ENCODE measurements at places on chromosomes 7 and 10. TPM values are rescaled to one million over a fixed set of nuclear protein-coding genes. Genes with fewer than 3 reads are reported as not detected.

The KCNMA1 gene
- 87.6 TPM for total RNA-seq

The MBL2 gene
- not detected for total RNA-seq

The CALML5 gene
- not detected for total RNA-seq

The HOXA1 gene
- 2.7 TPM for total RNA-seq

The EPHB4 gene
- total RNA-seq = 60.7 TPM

The LRIT1 gene
- not detected for total RNA-seq

The ASB4 gene
- total RNA-seq = not detected

The GRID2IP gene
- total RNA-seq = 0.15 TPM

The CH25H gene
- not detected for total RNA-seq

The SH2B2 gene
- total RNA-seq = 2.3 TPM

GRCh38 chr7:33336820-33337219, 207.5 kb downstream of the BBS9 start:
- H3K4me1 ChIP-seq = no peaks in the 10 kb centered on the region
- H3K27ac ChIP-seq = no peak overlapping the region
- no peak overlapping the region for H3K4me3 ChIP-seq
- H3K27me3 ChIP-seq = no peaks in the 10 kb centered on the region

DNA sequence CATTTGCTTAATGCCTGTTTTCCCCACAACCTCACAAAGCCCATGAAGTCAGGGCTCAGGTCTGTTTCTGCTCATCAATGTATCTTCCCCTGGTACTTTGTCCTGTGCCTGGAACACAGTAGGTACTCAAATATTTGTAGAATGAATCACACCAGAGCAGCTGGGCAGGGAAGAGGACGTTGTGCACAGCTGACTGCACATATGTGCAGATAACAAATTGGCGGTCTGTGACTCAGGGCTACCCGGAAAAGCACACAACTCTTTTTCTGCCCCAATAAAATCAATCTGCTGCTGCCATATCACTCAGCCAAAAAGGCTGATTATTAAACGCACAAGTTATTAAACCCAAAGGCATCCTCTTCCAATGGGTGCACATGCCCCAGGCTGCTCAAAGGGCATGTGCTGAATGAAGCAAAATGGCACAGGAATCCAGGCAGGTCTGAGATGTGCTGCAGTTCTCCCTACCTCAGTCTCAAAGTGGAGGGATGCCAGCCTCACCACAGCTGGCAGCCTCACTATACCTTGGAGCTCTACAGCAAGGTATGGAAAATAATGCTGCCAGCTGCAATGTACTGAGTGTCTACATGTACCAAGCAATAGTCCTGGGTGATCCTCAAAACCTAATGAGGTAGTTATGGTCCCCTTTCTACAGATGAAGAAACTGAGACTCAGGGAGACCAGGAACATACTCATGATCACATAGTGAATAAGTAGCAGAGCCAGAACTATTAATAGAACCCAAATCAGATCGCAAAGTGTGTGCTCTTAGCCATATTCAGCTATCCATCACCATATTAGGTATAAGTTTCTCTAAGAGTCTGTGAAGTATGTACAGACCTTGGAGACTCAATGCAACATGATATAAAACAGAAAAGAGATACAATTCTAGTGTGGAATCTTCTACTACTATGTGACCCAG, 43.4 kb downstream of the SORBS1 start:
- no peak overlapping the region for H3K4me3 ChIP-seq
- peaks cover 26% of the 10 kb centered on the region for H3K4me1 ChIP-seq
- H3K27ac ChIP-seq = no peak overlapping the region

GRCh38 chr10:122149561-122150505, 121.3 kb upstream of the BTBD16 start:
- H3K4me3 ChIP-seq = no peak overlapping the region
- no peaks in the 10 kb centered on the region for H3K27me3 ChIP-seq
- DNase-seq = no peak
- H3K27ac ChIP-seq = peak overlapping the region; percentile 80
- H3K36me3 ChIP-seq = peaks cover 23% of the 10 kb centered on the region

DNA sequence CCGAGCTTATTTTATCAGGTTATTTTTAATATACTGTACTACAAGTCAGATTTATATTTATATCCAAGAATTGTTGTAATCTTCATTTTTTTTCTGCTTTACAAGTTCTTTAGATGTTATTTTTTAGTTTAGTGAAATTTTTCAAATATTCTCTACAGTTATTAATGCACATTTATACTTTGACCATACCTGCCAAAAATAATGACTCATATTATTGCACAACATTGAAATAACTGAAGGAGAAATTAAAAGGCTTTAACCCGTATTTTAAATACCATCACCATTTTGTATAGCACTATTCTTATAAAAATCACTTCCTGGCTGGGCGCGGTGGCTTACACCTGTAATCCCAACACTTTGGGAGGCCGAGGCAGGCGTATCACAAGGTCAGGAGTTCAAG, 278.5 kb downstream of the BICC1 start:
- H3K4me3 ChIP-seq = no peak overlapping the region
- H3K27ac ChIP-seq = peak overlapping the region; percentile 79
- H3K36me3 ChIP-seq = peaks cover 11% of the 10 kb centered on the region
- DNase-seq = no peak
- H3K4me1 ChIP-seq = peaks cover 13% of the 10 kb centered on the region

GRCh38 chr7:116647861-116648260, 24.1 kb upstream of the MET start:
- H3K4me1 ChIP-seq = no peaks in the 10 kb centered on the region
- no peak overlapping the region for H3K27ac ChIP-seq

DNA sequence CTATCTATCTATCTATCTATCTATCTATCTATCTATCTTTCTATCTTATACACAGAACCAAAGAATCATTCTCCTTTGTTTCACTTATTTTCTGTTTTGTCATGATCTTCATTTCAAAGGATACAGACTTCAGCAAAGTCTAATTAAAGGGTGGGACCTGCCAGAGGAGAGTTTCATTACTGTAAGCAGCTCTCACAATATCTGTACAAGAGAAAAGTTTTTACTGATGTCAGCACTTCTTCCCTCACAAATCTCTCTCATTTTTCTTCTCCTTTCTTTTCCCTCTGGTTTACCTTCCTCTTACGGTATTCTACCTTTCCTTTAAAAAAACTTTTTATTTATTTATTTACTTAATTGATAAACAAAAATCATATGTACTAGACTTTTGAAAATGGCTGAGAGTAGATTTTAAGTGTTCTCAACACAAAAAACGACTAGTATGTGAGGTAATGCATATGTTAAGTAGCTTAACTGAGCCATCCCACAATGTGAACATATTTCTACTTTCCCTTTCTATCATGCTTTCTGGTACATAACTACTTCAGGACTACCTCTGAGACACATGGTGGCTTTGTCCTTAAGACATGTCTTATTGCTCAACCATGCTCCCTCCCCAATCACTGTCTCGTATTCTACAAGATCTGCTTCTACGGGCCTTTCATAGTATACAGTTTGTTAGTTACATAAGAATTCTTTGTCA, 699.3 kb downstream of the PHTF2 start:
- no peak overlapping the region for H3K4me3 ChIP-seq
- peaks cover 2% of the 10 kb centered on the region for H3K36me3 ChIP-seq
- no peak for DNase-seq
- no peaks in the 10 kb centered on the region for H3K27me3 ChIP-seq
- no peak overlapping the region for H3K27ac ChIP-seq

DNA sequence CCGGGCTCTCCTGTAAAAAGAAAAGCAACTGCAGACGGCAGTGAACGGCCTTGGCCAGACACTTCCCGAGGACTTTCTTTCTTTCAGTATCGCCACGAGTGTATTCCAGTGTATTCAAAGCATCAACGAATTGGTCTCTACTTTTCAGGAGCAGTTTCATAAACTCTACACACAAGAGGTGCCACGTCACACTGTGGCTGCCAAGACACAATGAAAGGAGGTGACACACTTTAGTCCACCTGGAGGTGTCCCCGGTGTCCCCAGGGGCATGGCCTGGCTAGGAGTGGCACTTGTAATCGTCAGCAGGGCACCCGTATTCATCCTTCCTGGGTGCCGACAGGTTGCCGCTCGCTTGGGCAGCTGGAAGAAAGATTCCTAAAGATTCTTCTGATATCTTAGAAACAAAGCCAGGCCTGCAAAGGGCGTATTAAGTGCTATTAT, 5.0 kb downstream of the TNS3 start:
- H3K27ac ChIP-seq = peak overlapping the region; percentile 99
- peak overlapping the region; percentile 50 for H3K4me3 ChIP-seq
- H3K36me3 ChIP-seq = peaks cover 23% of the 10 kb centered on the region
- no peak for DNase-seq
- H3K4me1 ChIP-seq = peaks cover 88% of the 10 kb centered on the region
- H3K27me3 ChIP-seq = no peaks in the 10 kb centered on the region

GRCh38 chr10:51783941-51784340, 84.5 kb upstream of the CSTF2T start:
- H3K27ac ChIP-seq = no peak overlapping the region
- DNase-seq = no peak
- H3K36me3 ChIP-seq = no peaks in the 10 kb centered on the region
- H3K4me3 ChIP-seq = no peak overlapping the region
- peaks cover 9% of the 10 kb centered on the region for H3K4me1 ChIP-seq

GRCh38 chr7:125090596-125090995, 161.0 kb upstream of the POT1 start:
- no peaks in the 10 kb centered on the region for H3K36me3 ChIP-seq
- no peak overlapping the region for H3K27ac ChIP-seq
- H3K4me1 ChIP-seq = no peaks in the 10 kb centered on the region
- no peak overlapping the region for H3K4me3 ChIP-seq
- DNase-seq = no peak
- H3K27me3 ChIP-seq = peaks cover 9% of the 10 kb centered on the region

DNA sequence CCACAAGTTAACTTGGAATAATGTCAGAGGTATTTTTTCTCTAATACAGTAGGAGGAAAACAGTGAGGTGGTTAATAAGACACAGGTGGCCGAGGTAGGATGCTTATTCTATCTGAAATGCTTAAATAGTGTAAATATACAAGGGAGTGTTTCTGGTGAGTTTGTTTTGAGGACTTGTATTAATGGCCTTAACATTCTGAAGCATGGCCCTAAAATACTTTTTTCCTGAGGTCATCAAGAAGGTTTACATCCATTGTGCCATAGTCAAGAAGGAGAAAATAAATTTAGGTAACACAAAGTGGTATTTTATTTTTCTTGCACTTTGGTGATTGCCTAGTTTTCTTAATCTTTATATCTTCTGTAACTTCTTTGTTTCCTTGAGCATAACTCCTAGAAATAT, 18.8 kb downstream of the GNAI1 start:
- H3K4me3 ChIP-seq = no peak overlapping the region
- no peak overlapping the region for H3K27ac ChIP-seq
- DNase-seq = no peak
- no peaks in the 10 kb centered on the region for H3K27me3 ChIP-seq
- H3K4me1 ChIP-seq = peaks cover 35% of the 10 kb centered on the region

GRCh38 chr10:69633673-69634635, 3.9 kb downstream of the FAM241B start:
- H3K4me1 ChIP-seq = peaks cover 20% of the 10 kb centered on the region
- peaks cover 12% of the 10 kb centered on the region for H3K36me3 ChIP-seq
- H3K4me3 ChIP-seq = no peak overlapping the region
- no peak for DNase-seq
- no peak overlapping the region for H3K27ac ChIP-seq

DNA sequence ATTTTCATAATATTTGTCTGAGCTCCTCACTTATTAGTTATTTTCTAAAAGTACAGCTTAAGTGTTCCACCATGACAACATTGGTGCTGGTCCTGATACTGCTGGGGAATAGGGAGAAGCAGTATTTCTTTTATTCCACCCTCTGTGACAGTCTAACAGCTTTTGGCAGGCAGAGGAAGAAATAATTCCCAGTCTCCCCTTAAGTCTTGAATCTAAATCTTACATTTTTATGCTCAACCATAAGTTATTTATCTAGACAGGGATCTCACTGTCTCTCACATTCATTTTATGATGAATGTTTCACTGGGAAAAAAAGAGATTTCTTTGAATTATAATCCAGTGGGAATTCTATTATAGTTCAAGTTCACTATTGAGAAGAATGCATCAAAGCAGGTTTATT, 71.5 kb downstream of the MAGI2 start:
- H3K36me3 ChIP-seq = no peaks in the 10 kb centered on the region
- H3K27me3 ChIP-seq = no peaks in the 10 kb centered on the region
- peaks cover 3% of the 10 kb centered on the region for H3K4me1 ChIP-seq
- DNase-seq = no peak
- no peak overlapping the region for H3K4me3 ChIP-seq
- H3K27ac ChIP-seq = no peak overlapping the region

DNA sequence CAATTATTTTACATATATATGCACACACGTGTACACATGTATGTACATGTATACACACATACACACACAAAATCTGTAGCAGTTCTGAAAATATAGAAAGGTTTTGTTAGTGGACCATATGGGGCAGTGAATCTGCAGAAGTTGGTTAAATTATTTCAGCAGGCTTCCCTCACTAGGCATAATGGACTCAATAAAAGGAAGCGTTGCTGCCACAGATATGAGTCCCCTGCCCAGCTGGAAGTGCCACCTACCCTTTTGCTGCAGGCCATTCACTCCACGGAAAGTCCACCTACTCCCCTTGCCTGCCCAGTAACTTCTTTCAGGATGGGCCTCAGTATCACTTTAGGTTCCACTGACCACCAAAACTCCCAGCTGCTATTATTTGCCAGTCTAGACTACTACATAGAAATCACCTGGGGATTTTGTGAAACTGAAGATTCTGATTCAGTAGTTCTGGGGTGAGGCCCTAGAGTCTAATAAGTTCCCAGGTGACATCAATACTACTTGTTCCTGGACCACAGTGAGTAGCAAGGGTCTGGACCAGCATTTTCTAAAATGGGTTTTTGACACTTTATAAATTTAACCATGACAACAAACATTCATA, 29.3 kb upstream of the CROT start:
- no peak overlapping the region for H3K27ac ChIP-seq
- H3K36me3 ChIP-seq = no peaks in the 10 kb centered on the region
- H3K4me1 ChIP-seq = peaks cover 10% of the 10 kb centered on the region
- no peak for DNase-seq
- peaks cover 5% of the 10 kb centered on the region for H3K27me3 ChIP-seq

- no peak for DNase-seq
- peak overlapping the region; percentile 58 for H3K27ac ChIP-seq
- H3K4me1 ChIP-seq = peaks cover 24% of the 10 kb centered on the region
- H3K4me3 ChIP-seq = no peak overlapping the region
- no peaks in the 10 kb centered on the region for H3K27me3 ChIP-seq
Measured at GRCh38 chr10:90969121-90969534, 48.2 kb upstream of the ANKRD1 start.

- H3K4me3 ChIP-seq = peak overlapping the region; percentile 22
- peaks cover 7% of the 10 kb centered on the region for H3K36me3 ChIP-seq
- H3K27me3 ChIP-seq = peaks cover 52% of the 10 kb centered on the region
- DNase-seq = no peak
- H3K4me1 ChIP-seq = peaks cover 28% of the 10 kb centered on the region
Measured at GRCh38 chr10:8052341-8052955, 2.0 kb upstream of the GATA3 start.

Data from chondrocyte (in vitro differentiated cells).